ENCODE measurements at places on chromosomes 7 and 10.
A peak's percentile ranks its signal among the peaks of the same experiment; 100 is the strongest.

- DNase-seq = no peak
Observed at GRCh38 chr10:117000580-117000979, 4.4 kb downstream of the SHTN1 start.

DNA sequence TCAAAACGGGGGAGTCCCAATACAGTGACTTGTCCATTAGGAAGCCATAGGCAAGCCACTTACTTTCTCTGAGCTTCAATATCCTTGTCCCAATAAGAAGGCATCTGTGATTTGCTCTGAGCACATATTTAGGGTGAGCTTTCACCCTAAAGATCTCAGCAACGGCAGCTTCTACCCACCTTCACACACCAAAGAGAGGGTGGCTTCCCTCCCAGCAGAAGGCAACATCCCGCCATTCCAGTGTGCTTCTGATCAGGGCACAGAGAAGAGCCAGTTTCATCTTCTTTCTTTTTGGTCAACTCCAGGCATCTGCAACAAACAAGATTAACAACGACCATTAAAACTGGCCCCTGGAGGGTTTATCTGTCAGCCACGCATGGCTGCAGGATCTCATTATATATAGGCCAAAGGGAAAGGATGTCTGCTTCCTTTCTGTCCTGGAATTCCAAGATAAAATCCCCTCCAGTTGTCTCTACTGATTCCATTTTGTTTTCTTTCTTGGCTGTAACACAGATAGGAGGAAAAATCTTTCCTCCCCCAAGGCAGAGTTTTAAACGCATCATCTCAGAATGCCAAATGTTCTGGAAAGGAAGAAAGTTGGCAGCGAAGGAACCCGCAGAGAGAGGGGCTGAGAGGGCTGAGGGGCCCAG, 491 bp upstream of the SH2D4B start:
- DNase-seq = no peak

GRCh38 chr7:25858525-25859411, 293.2 kb upstream of the NFE2L3 start:
- DNase-seq = no peak

GRCh38 chr10:3471927-3472286, 299.3 kb upstream of the PITRM1 start:
- no peak for DNase-seq

DNA sequence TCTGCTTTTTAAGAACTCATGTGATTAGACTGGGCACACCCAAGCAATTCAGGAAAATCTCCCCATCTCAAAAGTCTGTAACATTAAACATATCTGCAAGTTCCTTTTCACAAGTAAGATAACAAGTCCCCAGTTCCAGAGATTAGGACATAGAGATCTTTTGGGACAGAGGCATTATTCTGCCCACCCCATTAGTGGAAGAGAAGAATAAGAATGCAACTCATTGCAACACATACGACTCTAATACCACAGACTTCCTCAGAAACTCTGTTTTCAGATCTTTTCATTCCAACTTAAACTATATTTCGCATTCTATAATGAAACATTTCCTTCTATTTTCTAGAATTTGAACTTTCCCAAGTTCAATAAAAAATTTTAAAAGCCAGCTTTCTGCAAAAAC, 137.7 kb downstream of the SEMA3C start:
- DNase-seq = no peak

- no peak for DNase-seq
Observed at GRCh38 chr7:151404216-151405011, 5.4 kb downstream of the WDR86 start.

DNA sequence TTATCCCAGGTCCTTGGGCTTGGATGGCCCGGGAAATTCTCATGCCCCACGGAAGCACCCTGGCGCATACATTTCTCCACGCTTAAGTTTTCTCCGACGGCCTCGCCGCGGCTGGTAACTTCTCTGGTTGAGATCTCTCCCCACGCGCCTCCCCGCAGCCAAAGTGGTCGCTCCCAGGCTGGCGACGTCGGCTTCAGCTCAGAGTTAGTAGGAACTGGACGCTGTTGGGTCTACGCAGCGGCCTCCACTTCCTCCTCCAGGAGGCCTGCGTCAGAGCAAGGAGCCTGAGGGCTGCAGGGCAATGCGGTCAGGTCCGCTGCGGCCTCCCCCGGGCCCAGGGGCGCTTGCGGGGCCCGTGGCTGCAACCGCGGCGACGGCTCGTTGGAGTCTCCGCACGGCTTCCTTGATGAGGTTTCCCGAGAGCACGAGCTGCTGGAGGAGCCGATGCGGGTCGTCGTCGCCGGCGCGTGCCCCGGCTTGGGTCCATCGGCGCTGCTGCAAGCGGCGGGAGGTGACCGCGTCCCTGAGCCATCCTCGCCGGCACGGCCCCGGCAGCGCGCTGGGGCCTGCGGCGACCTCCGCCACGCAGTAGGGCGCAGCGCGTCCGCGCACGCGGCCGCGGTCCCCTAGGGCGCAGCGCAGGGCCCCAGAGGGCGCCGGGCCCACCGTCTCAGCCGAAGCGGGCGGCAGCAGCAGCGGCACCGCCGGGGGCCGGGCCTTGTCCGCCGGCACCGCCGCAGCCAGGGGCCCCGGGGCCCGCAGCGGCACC, 744 bp downstream of the FRAT2 start:
- DNase-seq = peak; percentile 37

GRCh38 chr10:22515009-22515408, 169.7 kb downstream of the SPAG6 start:
- DNase-seq = no peak

DNA sequence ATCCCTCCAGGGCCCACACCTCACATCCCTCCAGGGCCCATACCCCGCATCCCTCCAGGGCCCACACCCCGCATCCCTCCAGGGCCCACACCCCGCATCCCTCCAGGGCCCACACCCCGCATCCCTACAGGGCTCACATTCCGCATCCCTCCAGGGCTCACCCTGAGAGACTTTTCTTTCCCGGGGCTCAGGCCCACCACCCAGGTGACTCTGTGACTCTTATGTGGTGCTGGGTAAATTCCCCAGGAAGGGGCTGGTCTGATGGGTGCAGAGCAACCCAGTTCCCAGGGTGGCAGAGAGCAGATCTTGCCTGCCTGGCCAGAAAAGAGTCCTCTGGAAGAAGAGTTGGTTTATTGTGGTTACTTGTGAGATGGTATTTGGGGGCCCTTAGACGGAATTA, 290.7 kb downstream of the TCERG1L start:
- DNase-seq = no peak

DNA sequence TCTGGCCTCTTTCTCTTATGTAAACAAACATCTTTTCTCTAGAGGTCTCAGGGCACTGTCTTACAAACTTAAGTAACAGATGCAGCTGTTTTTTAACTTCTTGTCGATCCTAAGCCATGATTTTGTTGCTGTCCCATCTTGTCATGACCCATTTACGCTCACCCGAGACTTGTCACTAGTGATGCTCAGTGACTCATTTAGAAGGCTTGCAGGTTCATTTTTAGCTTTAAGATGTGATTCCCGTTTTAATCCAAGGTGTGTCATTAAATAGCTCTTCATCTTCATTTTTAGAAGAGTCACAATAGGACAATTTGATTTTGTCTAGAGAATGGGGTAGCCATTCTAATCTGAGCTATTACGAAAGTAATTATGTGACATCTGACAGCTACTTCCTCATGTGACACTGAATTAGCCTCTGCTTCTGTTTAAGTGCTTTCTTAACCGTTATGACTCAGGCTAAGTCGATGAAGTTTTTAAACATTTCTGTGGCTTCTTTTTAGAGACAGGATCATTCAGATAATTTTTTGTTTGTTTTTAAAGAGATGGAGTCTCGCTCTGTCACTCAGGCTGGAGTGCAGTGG, 42.7 kb downstream of the SPDYE5 start:
- no peak for DNase-seq

All from posterior cingulate gyrus (tissue), 11 donors.